ENCODE measurements at places on chromosomes 7 and 10.

GRCh38 chr7:111012799-111013675 is 77.9 kb upstream of the LRRN3 start:
- peak; percentile 61 for DNase-seq

DNA sequence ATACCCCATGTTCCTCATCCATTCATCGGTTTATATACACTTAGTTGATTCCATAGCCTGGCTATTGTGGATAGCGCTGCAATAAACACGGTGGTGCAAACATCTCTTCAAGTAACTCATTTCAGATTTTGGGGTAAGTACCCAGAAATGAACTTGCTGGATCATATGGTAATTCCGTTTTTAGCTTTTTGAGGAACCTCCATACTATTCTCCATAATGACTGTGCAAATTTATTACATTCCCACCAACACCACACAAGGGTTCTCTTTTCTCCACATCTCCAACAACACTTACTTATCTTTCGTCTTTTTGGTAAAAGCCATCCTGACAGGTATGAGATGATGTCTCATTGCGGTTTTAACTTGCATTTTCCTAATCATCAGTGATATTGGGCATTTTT is 3.7 kb downstream of the NPFFR1 start:
- no peak for DNase-seq

DNA sequence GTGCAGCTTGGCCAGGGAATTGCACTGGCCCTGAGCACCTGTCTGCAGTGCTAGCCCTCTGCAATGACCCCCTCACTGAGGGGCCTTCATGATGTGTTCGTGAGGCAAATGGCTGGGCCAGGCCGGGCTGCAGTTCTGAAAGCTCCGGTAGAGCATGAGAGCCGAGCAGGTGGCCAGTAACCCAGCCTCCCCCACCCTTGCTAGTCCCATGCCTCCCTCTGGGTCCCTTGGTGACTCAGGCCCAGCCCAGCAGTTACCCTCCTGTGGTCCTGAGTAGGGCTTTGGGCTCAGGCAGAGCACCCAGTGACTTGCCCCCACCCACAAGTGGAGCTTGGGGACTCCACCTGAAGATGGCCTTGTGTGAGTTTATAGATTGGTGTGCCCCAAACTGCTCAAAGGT is 16.1 kb upstream of the CSGALNACT2 start:
- no peak for DNase-seq

- no peak for DNase-seq
Observed at GRCh38 chr7:4796453-4796852, 21.0 kb downstream of the AP5Z1 start.

- DNase-seq, result no peak
Observed at GRCh38 chr10:44801383-44802327, 109.5 kb upstream of the TMEM72 start.

- no peak for DNase-seq
Observed at GRCh38 chr10:27908231-27908630, 90.6 kb downstream of the ODAD2 start.

DNA sequence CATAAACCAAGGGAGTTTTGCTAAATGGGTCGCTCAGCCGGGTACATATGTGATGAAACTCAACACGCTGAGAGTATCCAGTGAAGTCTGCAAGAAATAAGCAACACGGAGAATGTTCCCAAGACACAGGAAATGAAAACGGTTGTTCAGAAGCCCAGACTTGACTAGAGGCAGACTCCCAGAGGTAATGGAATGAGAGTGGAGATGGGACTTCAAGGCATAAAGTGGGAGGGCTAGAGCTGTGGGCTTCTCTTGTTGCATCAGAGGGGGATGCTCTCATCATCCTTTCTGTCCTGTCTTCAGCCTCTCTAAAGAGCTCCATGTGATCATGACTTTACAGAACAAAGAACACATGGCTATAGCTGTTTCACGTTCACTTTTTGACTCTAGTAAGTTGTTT is 88.3 kb downstream of the BAMBI start:
- no peak for DNase-seq

GRCh38 chr7:19284596-19285300 is 139.5 kb upstream of the FERD3L start:
- no peak for DNase-seq

GRCh38 chr7:133428326-133428725 is 175.4 kb downstream of the EXOC4 start:
- no peak for DNase-seq

DNA sequence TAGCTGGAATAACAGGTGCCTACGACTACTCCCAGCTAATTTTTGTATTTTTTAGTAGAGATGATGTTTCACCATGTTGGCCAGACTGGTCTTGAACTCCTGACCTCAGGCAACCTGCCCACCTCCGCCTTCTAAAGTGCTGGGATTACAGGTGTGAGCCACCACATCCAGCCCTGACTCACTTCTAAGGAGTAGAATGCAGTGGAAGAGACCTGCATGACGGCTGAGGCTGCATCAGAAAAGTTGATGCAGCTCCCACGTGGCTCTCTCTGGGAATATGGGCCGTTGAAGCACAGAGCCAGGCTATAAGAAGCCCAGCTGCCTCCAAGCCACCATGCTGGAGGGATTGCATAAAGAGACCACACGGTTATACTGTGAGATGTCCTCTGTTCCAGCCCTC is 21.6 kb upstream of the ASL start:
- no peak for DNase-seq

- DNase-seq, result no peak
Observed at GRCh38 chr10:47406870-47407691, 23.0 kb upstream of the ZNF488 start.

DNA sequence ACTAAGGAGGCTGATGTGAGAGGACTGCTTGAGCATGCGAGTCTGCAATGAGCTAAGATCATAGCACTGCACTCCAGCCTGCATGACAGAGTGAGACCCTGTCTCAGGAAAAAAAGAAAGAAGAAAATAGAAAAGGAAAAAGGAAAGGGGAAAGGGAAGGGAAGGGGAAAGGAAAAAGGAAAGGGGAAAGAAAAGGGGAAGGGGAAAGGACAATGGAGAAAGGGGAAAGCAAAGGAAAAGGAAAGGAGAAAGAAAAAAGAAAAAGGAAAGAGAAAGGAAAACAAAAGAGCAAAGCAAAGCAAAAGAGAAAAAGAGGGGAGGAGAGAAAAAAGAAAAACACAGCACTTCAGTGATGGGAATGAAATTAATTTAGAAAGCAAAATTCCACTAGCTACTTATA is 179.3 kb downstream of the SRPK2 start:
- no peak for DNase-seq

GRCh38 chr10:118584181-118584954 is 11.1 kb downstream of the PRLHR start:
- DNase-seq, result no peak

DNA sequence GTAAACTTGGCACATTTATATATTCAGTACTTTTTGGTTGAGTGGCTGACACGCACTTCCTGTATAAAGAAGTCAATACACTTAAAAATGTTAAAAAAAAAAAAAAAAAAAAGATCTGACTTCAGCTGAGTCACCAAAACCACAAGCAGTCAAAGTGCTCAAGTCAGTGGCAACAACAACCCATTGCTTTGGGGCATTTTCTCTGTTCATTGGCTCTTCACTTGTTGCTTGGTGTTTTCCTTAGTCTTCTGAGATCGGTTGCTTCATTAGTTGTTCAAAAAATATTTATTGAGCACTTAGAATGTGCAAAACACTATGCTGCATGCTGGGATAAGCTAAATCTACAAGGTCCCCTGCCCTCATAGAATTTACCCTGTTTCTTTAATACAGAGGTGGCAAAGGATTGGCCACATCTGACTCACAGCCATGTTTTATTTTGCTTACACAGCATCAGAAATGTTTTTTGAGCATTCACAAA is 63.7 kb downstream of the ZNRF2 start:
- DNase-seq, result peak; percentile 55
